ENCODE measurements at places on chromosomes 12 and 14. TPM values are rescaled to one million over a fixed set of nuclear protein-coding genes. Genes with fewer than 3 reads are reported as not detected.

Gene RPAP3
- 35.5 TPM for total RNA-seq

Gene NAV3
- 43.1 TPM for total RNA-seq

DNA sequence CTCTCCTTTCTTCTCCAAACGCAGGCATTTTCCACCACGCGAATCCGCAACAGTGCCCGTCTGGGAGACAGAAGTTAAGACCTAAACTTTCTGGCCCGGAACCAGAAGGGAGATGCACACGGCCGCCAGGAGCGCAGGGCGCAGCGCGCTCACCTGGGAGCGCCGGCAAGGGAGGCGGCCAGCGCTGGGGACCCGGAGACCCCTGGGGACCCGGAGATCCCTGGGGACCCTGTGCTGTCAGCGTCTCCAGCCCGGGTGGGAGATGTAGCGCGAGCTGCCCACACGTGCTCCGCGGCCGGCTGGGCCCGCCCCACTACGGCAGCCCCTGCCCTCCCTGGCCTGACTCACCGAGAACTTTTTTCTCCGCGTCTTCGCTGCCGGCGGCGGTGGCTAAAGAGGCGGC, 620 bp downstream of the YBX3 start:
- DNase-seq, result peak; percentile 56

DNA sequence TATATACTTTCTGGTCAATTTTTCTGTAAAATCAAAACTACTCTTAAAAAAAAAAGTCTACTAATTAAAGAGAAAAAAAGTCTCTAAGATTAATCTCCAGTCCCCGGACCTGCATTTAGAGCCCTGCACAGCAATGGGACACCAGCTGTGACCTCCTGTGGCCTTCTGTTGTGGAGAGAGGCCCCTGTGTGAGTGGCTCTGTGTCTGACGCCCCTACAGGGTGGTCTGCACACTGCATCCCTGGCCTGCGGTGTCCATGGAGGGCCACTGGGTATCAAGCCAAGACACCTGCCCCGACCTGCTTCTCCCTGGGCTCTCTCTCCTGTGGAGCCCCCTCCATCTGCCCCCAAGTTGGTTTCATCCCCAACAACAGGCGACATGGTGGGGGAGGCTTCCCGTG, 248.0 kb upstream of the DIO3 start:
- DNase-seq, result no peak
